Stimulated activated CD4-positive, alpha-beta T cell treated with anti-CD3 and anti-CD28 coated beads, Interleukin-1b, Interleukin-23, amount 100 ng/mL, for 1 hour (primary cell): ENCODE measurements at places on chromosomes 7 and 10.

- DNase-seq: no peak
These were observed 775 bp downstream of the STARD3NL start for GRCh38 chr7:38178695-38179344.

DNA sequence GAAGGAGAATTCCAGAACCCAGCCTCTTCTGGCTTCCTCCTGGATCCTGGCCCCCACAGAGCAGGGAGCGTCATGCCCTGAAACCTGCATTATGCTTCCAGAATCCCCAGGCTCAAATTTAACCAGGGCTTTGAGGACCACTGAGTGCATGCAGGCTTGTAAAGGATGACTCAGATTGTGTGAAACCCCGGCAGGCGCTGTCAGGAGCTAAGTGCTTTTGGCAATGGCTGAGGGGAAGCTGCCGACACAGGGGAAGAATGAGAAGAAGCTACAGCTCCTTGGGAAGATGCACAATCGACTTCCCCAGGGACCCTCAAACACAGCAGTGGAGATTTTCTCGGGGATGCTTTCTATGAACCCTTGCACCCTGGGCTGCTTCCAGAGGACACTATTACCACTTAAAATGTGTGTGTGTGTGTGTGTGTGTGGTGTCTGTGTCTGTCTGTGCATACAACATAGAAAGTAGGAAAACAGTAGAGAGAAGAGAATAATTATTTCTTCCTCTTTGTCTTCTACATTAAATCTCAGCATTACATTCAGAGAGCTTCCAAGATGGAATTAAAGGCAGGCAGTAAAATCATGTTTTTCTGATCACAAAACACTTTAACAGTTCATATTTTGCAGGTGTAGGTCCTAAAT lies 183.5 kb upstream of the INHBA start:
- DNase-seq: no peak

DNA sequence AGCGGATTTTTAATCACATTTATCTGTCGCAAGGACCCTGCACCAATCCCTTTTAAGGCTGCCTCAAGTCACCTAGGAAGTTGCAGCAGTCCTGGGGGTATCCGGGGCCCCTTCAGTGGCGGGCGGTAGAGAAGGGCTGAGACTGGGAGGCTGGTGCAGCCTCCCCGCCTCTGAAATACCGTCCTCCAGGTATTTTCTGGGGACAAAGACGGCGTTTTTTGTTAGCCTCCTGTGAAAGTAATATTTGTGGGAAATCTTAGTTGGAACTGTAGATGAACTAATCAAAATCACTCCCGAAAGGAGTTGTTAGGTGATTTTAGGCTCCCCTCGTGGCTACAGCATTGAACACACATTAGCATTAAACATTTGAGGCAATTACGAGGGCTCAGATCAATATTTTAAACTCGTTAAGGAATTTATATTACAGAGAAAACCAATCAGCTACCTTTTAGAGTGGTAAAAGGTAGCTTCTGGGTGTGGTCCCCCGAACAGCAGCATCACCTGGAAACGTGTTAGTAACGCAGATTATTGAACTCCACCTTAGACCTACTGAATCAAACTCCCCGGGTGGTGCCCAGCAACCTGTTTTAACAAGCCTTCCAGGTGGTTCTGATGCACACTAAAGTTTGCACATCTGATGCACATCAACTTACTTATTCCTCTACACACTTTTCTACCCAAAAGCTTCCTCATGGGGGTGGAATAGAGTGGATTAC lies 530 bp upstream of the ANXA7 start:
- DNase-seq: no peak

GRCh38 chr7:11332865-11333228 lies 359.2 kb downstream of the PHF14 start:
- no peak for DNase-seq

DNA sequence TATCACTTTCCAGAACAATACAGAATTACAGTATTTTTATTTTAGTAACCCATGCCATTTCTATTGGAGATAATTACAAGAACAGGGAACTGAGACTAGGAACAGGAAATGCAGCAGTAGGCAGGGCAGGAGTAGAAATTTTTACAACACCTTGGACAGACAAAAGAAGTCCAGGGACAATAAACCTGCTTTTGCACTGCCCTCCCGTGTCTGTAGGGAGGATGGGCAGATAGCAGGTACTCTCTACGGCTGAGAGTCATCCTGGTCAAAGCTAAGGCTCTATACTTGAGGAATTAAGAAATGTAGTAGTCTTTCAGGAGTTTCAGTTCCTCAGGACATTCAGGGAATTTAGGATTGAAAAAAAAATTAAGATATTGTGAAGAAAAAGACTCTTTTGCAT lies 63.4 kb downstream of the VAX1 start:
- DNase-seq: no peak

- no peak for DNase-seq
These were observed 468.1 kb upstream of the AKR1E2 start for GRCh38 chr10:4357911-4358310.

DNA sequence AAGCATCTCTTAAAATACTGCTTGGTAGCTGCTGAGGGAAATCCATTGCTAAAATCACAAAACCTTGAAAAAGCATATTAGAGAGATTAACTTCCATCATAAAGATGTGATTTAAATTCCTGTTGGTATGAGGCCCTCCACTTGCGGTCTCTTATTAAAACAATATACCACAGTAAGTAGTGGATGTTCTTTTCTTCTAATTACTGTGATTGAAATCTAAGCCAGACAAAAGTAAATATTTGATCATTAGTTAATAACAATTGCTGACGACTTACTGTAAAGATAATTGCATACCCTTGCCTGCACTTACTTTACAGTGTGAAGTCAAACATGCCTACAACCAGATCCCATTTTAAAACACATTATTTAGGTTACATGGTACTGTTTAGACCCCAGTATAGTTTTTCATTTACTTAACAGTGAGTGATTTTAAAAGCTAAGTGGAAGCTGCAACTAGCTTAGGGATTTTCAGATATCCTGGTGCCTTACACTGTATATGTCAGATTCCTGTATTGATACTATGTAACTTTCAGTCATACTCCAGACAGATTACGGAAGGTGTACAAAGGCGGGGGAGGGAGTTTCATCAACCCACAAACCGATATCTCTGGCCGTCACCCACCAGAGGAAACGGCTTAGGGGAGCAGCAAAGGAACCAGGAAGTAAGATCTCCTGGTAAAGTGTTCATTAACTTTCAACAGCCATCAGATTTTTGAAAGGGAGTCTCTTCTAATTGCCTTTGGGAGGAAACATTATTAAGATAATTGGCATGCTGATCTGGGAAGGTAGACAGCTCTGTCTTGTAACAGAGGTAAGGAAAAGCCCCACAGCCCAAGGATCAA lies 986 bp downstream of the NRP1 start:
- DNase-seq: no peak

- no peak for DNase-seq
These were observed 10.8 kb downstream of the COL1A2 start for GRCh38 chr7:94405506-94405905.

- no peak for DNase-seq
These were observed 36.7 kb downstream of the DDC start for GRCh38 chr7:50528266-50529092.

- no peak for DNase-seq
These were observed 25.1 kb downstream of the CASP7 start for GRCh38 chr10:113704637-113705343.

DNA sequence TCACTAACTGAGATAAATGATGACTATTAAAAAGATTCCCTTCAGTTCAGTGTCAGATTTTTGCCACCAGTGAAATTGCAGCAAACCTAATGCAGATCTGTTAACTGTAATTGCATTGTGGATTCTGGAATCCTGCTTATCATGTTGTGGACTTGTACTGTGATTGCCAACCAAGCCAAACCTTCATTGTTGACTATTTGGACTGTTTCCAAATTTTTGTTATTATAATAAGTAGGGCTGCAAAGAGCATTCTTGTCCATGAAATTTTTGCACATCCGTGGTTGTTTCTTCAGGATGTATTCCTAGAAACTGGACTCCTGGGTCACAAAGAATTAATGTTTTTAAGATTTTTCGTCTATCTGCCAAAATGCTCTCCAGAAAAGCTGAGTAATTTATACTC lies 281.6 kb upstream of the ZMIZ1 start:
- DNase-seq: no peak

DNA sequence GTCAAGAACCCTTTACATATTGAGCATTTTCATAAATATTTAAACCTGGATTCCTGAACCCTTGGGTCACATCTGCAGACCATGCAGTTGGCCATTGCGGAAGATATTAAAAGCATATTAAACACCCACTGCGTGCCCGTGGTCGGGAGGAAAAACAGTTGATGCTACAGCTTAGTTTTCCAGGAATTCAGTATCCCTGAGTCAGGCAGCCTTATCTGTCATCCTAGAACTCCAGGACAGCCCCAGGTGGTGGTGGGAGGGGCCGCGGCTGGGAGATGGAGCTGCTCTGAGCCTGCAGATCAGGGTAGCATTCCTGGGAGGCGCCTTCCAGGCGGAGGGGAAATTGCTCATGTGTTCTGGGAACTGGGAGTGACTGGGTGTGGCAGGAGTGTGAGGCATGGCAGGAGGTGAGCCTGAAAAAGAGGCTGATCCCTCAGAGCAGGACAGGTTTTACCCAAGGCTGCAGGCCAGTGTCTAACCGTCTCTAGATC lies 222.9 kb upstream of the SH2B2 start:
- DNase-seq: no peak

DNA sequence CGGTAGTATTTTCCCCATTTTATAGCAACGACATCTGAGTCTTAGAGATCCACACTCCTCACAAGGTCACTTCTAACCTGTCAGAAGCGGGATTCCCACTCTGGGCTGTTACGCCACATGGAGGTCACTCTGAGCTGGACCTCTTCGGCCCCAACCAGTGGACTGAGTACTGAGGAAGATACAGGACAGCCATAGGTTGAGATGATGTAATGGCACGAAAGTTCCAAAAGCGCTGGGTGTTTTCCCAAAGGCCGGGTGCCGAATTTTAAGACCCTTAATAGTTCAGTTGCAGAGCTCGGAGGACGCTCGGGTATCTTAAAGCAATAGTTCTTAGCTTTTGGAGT lies 699 bp downstream of the GHITM start:
- no peak for DNase-seq

DNA sequence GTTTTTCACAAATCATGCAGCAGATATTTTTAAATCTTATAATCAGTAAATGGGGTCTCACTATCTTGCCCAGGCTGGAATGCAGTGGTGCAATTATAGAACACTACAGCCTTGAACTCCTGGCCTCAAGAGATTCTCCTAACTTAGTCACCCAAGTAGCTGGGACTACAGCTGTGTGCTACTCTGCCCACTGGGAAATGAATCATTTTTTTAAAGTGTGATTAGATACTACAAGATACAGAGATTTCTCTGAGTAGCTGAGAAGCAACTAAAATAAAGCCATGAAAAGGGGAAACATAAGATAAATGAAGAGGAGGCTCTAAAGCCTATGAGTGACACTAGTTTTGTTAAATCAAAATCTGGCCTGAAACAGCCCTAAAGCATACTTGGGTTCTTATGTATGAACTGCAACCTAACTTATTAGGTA lies 119.7 kb downstream of the JMJD1C start:
- DNase-seq: no peak

DNA sequence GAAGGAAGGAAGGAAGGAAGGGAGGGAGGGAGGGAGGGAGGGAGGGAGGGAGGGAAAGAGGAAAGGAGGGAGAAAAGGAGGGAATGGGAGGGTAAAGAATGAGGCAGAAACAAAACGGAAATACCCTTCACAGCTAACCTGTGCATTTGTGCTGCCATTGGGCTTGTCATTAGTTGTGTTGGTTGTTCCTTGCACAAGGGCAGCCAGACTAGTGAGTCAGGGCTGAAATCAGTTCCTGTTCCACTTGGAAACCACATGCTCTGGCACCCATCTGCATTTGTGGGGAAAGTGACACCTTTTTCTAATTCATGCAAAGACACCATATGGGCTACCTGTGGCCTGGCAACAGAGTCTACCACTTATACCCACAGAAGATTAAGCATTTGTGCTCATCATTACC lies 1004.0 kb upstream of the C7orf33 start:
- no peak for DNase-seq

DNA sequence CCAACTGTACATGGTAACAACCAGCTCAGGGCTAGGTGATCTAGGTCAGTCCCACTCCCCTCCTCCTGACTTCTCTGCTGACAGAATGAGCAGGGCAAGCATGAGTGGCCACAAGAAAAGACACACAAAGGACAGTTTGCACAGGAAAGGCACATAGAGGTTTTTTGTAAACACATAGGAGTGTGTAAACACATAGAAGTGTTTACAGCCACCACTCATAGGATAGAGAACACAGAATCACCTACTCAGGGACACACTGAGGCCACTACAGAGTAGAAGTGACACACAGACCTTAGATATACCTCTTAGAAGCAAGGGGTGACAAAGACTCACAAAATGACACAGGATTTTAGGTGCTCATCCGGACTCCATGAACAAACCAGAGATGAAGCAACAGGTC lies 19.0 kb downstream of the NUDCD3 start:
- DNase-seq: no peak

DNA sequence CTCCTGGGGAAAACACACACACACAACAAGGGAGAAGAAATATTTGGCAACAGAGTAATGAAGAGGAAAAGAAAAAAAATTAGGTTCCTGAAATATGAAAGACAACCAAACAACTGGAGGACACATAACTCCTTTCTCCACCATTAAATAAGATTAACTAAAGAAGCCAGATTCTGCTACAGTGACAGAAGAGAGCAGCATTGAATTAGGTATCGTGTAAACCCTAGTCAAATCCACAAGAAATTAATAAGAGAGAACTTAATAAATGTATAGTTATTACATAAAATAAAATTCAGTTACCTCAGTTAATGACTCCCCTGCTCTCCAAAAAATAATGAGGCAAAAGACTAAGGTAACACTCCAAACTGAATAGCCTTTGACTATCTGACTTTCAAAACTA lies 306.7 kb downstream of the CRPPA start:
- no peak for DNase-seq

- DNase-seq: no peak
These were observed 113.3 kb downstream of the GLI3 start for GRCh38 chr7:42123716-42124115.

GRCh38 chr10:80459047-80459865 lies 5.1 kb downstream of the TSPAN14 start:
- no peak for DNase-seq

- no peak for DNase-seq
These were observed 17.1 kb downstream of the ZMIZ2 start for GRCh38 chr7:44765579-44766415.

- peak; percentile 10 for DNase-seq
These were observed 1.0 kb upstream of the EPHB6 start for GRCh38 chr7:142853739-142854371.
